ENCODE measurements at places on chromosomes 11 and 22. TPM values are rescaled to one million over a fixed set of nuclear protein-coding genes. Genes with fewer than 3 reads are reported as not detected.

Gene KLHL35
- 2.6 TPM for total RNA-seq

Gene NXPE2
- not detected for total RNA-seq

Gene DMC1
- 2.2 TPM for total RNA-seq

Gene RIMBP3C
- 0.04 TPM for total RNA-seq

Gene ANKK1
- total RNA-seq, result 0.07 TPM

Gene MYBPC3
- not detected for total RNA-seq

Gene GAS2
- total RNA-seq, result 0.88 TPM

Gene BTBD18
- not detected for total RNA-seq

Gene TNNI2
- not detected for total RNA-seq

Gene CYTH4
- total RNA-seq, result 0.11 TPM

Gene APOL4
- 0.53 TPM for total RNA-seq

Gene YPEL1
- 4.5 TPM for total RNA-seq

Gene SPTBN2
- total RNA-seq, result 34.0 TPM

Gene RAG2
- total RNA-seq, result not detected

Gene OR10D3
- total RNA-seq, result not detected

Gene OR8B12
- not detected for total RNA-seq

Gene FREY1
- 0.88 TPM for total RNA-seq

Gene KRTAP5-11
- not detected for total RNA-seq

Gene UPB1
- 0.40 TPM for total RNA-seq

Gene ATG2A
- 8.8 TPM for total RNA-seq

Gene IFT27
- total RNA-seq, result 13.7 TPM

Gene MS4A6A
- 0.60 TPM for total RNA-seq

Gene DTX4
- 0.21 TPM for total RNA-seq

Gene IL10RA
- under 0.01 TPM for total RNA-seq

Gene MUC5AC
- not detected for total RNA-seq

Gene MUC2
- total RNA-seq, result not detected

Gene IGLL1
- not detected for total RNA-seq

Gene TMA7B
- not detected for total RNA-seq

Gene SPATA19
- not detected for total RNA-seq

Gene AASDHPPT
- total RNA-seq, result 52.6 TPM

Gene DERL3
- total RNA-seq, result 1.5 TPM

Gene PRODH
- not detected for total RNA-seq

Gene APOA4
- total RNA-seq, result not detected

Gene HBB
- total RNA-seq, result not detected

Gene CBLIF
- not detected for total RNA-seq

Gene ST14
- 0.07 TPM for total RNA-seq
